ENCODE measurements at places on chromosomes 1 and 21.

GRCh38 chr1:51114137-51114536 lies 12.1 kb downstream of the C1orf185 start:
- no peak for DNase-seq

DNA sequence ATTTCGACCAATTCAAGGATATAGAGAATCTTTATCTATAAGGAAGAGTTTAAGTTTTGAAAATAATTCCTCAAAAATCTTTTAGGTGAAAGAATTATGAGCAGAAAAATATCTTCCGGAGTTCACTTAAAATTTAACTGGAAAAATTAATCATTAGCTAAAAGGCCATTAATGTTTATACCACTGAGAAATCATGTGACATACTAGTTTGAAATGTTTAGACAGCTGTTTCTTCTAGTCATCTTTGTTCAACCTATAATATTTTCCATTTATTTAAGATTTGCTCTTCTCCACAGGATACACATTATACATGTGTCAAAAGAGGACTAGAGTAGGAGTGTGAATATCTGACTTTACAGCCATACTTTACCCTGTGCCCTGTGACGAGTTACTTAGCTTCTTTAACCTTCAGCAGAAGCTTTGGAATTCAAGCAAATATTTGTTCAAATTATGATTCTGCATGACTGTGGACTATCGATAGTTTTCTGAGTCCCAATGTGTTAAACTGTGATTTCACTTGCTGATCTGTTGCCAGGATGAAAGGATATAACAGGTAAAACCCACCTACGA lies 374.8 kb downstream of the BRINP3 start:
- no peak for DNase-seq

DNA sequence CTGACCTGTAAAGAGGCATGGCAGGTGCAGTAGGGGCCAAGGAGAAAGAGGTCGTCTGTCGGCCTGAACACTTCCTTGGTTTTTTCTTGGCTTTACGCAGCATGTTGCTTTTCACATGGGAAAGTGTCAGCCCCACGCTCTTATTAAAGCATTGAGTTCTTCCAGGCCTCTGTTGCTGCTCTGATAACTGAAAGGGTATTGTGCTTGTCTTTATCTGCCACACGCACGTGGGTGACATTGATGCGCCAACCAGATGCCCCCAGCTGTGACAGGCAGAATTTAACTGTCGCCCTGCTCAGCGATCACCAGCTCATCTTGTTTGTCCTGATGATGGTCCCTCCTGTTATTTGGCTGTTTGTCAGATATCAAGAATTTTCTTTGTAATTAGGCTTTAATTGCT lies 76.5 kb downstream of the GALNT2 start:
- DNase-seq: no peak

DNA sequence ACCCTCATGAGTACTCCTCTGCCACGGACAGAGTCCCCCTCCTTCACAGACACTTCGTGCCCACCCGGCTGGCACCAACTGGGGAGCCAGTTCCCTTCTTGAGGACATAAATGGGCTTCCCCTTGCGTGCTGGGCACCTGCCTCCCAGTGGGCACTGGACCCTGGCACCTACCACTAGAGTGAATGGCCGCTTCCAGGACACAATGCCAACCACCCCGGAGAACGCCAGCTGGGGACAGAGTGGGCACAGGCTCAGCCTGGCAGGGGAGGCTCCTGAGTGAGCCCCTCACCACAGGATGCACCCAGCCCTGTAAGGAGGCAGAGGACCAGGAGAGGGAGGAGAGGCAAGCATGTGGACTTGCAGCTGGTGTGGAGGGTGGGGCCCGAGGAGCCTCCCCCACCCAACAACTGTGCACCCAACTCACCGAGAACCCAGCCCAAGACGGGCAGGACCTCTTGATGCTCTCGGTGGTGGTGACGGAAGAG lies 1.0 kb downstream of the ENTREP3 start:
- DNase-seq: no peak

DNA sequence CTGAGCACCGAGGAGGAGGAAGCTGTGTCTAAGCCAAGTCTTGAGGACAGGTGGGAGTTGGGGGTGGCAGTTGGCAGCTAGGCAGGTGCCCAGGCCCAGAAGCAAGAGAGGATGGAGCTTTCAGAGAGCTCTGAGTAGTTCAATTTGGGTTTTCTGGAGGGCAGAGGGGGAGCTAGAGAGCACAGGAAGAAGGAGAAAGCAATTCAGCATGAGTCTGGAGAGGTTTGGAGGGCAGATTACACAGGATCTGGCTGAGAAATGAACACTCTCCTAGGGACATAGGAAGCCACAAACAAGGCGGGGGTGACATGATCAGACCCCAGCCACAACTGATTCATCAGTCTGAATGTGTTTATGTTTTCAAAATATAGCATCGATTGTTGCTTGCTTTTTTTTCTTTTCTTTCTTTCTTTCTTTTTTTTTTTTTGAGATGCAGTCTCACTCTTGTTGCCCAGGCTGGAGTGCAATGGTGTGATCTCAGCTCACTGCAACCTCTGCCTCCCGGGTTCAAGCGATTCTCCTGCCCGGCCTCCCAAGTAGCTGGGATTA lies 23.8 kb downstream of the PTPRF start:
- peak; percentile 19 for DNase-seq

DNA sequence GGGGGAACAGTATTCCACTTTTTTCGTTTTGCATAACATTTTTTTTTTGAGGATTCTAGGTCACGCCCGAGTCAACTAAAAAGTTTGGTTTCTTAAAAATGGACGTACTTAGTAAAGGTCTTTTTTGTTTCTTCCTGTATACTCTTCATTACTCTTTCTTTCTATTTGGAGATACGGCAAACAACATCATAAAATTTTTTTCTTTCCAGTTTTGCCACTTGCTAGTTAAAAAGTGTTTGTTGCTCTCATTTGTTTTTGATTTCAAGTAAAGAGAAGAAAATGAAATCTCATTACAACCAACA lies 788 bp upstream of the MPC2 start:
- DNase-seq: no peak

DNA sequence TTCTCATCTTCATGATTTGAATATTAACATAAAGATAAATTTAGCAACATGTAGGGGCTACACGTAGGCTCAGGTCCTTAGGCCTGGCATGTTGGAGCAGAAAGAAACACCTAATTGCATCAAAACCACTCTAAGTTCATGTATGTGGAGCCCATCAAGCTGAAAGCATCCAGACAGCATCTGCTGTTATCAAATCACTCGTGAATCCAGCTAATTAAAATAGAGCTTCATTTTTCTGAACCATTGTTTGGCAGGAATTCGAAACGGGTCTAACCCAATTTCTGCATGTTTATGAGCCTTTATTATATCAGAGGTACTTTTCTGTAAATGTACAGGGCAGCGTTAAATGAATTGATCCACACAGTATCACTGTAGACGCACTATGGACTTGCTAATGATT lies 45.7 kb downstream of the PEX14 start:
- DNase-seq: no peak

- DNase-seq: no peak
Observed at GRCh38 chr21:28754127-28754611, 238.5 kb downstream of the LTN1 start.

DNA sequence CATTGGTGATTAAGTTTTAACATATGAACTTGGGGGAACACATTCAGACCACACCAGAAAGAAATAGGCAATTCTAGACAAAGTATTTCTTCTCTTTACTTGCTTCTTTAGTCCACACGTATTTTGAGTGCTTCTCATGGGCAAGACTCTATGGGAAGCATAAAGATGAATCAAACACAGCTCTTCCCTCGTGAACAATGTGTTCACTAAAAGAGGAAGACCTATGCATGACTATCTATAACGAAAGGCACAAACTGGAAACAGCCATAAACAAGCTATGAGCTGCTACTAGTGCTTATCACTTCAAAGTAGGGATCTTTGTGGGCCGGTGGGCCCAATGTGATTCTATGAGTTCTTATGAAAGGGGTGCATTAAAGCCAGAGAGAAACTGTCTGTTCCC lies 53.0 kb upstream of the PRDX6 start:
- DNase-seq: no peak

- DNase-seq: peak; percentile 31
Observed at GRCh38 chr21:26070822-26071425, 99.6 kb downstream of the APP start.

DNA sequence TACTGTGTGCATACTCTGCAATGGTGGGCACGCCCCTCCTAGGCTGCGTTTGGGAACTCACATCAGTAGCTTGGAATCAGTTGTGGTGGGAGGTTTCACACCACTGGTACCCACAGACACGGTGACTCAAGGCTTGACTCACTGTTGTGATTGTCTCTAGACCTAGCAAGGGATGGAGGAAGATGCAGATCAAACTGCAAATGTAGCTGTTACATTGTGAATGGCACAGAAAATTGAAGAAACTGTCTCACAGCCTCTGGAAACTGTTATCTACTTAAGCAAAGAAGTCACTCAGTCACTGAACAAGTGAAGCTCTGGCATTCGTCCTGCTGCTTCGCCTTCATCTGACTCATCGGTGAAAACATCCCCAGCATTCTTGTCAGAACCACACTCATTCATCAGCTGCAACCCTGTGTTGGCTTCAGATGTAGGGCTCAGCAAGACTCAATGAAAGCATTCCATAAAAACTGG lies 59.5 kb downstream of the POFUT2 start:
- DNase-seq: peak; percentile 77

GRCh38 chr1:245683676-245684075 lies 528.9 kb downstream of the KIF26B start:
- no peak for DNase-seq

All from CD4-positive, alpha-beta T cell treated with Interleukin-10 for 1 hour (primary cell).